Sigmoid colon (tissue), 7 donors: ENCODE measurements at places on chromosomes 13 and 19. TPM values are rescaled to one million over a fixed set of nuclear protein-coding genes. Genes with fewer than 3 reads are reported as not detected.

DNA sequence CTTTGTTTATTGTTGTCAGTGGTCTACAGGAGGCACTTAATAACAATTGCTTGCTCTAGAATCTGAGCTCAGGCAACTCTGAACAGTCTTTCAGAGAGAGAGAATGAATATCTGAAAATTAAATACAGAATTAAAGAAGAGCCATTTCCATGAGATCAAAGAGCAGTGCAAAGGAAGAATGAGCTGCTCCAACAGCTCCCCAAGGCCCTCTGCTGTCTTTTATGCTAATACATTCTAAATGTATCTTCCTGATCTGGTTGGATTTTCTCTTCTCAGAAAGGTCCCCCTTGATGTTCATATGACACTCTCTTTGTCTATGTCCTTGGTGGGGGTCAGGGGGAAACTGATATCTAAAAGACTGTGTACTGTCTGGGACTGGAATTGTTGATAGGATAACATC is 1029.6 kb downstream of the PCDH9 start:
- DNase-seq: no peak

GRCh38 chr19:1538978-1539377 is 15.1 kb downstream of the PLK5 start:
- no peak for DNase-seq

GRCh38 chr13:99417201-99418102 is 83.8 kb upstream of the TM9SF2 start:
- DNase-seq: no peak

DNA sequence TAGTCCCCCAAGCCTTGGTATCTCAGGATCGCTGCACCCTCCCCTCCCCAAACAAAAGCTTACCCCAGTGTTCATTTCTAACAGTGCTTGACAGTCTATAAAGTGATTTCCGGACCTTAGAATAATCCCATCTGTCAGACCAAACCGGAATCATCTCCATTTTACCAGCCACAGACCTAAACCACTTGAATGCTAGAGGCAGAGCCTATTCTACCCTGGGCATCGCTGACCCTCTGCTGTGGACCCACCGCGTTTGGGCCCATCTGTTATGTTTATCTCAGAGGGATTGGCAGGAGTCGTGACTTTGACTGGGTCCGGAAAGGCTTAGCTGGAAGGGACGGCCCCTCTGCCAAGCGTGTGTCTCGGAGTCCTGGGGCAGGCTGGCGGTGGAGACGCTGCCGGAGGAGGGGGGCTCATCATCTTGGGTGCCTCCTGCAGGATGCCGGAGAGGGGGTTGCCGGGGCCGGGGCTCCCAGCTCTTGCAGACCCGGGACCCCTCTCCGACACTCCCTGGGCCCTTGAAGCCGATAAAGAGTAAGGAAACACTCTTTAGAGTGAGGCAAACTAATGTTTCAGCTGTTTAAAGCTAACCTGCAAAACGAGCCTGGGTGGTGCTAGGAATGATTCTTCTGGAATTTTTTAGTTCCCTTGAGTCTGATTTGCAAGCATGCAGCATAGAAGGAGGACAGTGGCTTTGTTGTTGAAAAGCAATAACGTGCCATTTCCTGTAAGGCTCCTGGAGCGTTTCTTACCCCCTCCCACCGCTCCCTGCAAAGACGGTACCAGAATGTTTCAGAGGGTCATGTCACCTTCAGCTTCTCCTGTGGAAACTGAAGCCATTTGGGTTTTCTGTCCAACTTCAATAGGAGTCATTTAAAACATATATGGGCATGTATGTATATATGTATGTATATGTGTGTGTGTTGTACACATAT is 1.3 kb downstream of the SLC25A42 start:
- DNase-seq: no peak

Gene HSD17B14
- 20.1 TPM for total RNA-seq

- no peak for DNase-seq
Measured at GRCh38 chr19:56137405-56137804, 3.7 kb upstream of the ZNF444 start.

GRCh38 chr19:40778706-40779284 is 748 bp downstream of the RAB4B start:
- DNase-seq: no peak

DNA sequence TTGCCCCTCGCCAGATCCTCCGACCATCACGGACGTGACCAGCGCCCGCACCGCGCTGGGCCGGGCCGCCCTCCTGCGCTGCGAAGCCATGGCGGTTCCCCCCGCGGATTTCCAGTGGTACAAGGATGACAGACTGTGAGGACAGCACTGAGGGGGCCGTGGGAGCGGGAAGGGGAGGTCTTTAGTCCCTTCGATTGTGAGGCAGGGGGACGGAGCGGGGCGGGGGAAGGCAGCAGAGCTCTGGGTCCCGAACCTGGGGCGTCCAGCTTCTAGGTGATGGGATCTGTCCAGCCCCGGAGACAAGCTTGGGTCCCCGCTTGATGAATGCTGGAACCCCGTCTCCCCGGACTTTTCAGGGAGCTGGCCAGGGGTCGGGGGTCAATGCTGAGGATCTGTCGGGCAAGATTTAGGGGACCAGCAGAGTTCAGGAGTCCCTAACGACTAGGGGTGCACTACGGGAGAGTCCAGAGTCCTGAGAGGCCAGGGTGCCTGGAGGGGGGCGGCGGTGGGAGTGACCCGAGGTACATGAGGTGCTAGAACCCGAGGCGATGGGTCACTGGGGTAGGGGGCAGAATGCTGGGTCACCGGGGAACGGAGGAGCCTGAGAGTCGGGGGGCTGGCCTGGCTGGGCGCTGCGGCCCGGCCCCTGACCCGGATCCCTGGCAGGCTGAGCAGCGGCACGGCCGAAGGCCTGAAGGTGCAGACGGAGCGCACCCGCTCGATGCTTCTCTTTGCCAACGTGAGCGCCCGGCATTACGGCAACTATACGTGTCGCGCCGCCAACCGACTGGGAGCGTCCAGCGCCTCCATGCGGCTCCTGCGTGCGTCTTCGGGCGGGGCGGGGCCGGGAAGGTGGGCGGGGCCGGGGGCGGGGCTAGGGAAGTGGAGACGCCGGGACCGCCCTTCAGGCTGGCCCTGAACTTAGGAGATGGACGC is 14.6 kb downstream of the VSIG10L start:
- no peak for DNase-seq

Gene C5AR1
- 7.8 TPM for total RNA-seq

- DNase-seq: no peak
Measured at GRCh38 chr13:61927648-61928047, 512.0 kb upstream of the PCDH20 start.
